ENCODE measurements at places on chromosomes 5 and 9. TPM values are rescaled to one million over a fixed set of nuclear protein-coding genes. Genes with fewer than 3 reads are reported as not detected.

DNA sequence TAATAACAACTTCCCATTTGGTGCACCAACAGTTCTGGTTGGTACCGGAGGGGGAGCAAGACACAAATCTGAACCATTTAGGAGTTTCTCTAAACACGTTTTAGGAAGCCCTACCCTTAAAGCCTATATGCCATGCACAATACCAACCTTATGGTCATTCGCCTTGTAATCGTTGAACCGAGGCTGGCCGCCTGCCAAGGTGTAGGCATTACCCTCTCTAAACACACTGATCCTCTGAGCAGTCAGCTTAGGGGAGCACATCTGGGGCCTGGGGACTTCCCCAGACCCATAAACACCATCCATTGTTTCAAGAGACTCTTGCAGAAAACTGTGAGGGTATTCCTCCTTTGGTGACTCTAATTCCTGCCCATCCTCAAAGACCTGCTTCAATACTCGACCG, 328 bp downstream of the GRXCR2 start:
- no peak for DNase-seq

- DNase-seq, result no peak
Observed at GRCh38 chr5:92505925-92506324, 1075.1 kb downstream of the NR2F1-AS1 start.

DNA sequence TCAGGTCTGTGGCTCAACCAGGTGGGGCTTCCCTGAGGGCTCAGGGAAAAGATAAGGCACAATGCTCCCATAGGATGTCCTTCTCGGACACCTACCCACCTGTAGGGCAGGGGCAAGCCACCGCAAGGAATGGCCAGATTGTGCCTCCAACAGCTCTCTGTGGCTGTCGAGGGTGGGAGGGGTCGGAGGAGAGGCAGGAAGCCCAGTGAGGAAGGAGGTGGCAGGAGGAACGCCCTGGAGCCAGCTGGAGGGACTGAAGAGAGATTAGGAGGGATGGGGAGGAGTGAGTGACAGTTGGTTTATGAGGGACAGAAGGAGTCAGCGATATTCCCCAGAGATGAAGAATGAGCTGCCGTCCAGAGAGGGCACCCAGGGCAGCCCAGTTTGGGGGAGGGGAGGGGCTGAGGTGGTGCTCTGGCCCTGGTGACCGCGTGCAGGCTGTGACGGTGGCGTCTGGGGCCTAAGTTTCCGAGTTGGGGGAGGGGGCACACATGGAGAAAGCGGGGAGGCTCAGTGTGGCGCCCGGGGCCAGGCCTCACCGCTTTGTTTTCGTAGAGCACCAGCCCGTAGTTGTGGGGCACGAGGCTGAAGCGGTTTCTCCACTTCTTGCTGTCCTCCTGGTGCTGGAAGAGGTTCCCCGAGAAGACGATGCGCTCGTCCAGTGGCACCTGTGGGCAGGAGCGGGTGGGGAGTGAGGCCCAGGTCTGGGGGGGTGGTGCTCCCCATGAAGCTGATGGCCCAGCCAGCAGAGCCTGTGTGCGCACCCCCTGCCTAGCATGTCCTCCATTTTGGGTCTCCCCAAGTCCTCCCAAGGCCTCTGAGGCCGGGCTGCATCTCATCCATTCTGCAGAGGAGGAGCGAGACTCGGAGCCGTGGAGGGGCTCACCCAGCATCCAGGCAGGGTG, 75.6 kb downstream of the LRSAM1 start:
- DNase-seq, result no peak

DNA sequence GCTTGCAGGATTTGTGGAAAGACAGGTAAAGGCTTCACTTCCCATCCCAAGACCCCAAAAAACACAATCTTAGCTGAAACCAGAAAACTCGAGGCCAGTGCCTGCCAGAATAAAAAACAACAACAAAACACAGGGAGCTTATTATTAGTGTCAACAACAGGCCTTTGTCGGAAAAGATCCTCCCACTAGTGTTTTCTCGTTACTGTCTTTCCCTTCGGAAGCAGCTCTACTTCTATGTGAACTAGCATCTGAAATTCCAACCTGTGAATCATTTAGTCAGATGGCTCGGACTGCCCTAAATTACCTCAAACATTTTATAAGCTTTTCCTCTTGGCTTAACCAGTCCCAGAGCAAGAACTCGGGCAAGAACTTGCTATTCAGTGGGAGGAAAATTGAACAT, 122.2 kb upstream of the GNA14 start:
- no peak for DNase-seq

GRCh38 chr5:174777583-174777982, 53.2 kb downstream of the MSX2 start:
- DNase-seq, result no peak

DNLZ gene
- total RNA-seq, result 25.8 TPM

DNA sequence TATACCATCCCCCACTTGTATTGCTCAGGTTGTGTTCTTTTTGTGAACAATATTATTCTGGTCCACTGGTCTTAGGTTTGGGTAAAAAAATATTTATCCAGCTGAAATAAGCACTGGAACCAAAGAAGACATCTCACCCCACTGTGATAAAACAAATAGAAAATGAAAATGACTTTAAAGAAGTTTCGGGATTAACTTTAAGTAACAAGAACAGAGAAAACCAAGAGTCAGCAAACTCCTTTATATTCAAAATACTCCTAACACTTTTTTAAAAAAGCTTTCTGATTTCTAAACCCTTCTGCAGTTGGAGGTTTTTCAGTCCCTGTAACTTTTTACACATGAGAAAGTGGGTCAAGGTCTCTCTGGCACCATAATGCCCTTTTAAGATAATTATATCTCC, 273.9 kb upstream of the CDH10 start:
- DNase-seq, result no peak

DMRT2 gene
- total RNA-seq, result not detected

DNA sequence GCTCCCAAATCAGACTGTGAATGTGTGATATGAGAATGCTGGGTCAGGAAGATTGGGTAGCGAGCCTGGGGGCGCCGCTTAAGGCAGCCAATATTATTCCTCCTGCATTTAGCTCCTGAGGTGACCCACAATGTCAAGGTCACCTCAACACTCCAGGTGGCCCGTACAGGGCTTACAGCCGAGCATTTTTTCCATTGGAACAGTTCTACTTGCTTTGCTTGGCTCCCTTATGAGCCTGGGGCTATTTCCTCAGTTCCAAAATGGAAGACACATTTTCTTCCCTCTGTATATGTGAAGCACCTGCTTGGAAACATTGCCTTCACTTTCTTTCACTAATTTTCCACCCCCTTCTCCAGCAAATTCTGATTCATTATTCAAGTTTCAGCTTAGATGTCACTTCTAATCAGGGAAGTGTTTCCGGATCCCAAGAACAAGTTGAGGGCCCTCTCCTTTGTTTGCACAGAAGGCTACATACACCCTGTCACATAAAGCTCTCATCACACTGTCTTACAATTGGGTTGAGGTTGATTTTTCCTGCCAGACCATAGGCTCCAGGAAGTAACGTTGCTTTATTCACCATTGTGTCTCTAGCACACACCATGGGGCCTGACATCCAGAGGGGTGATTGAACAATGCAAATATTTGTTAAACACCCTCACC, 330.2 kb downstream of the PIK3R1 start:
- DNase-seq, result no peak

GRCh38 chr5:159566832-159567231, 236.5 kb upstream of the IL12B start:
- no peak for DNase-seq

- no peak for DNase-seq
Observed at GRCh38 chr5:125891061-125891725, 532.0 kb upstream of the GRAMD2B start.

GRCh38 chr9:87639949-87640348, 86.0 kb upstream of the CTSL start:
- no peak for DNase-seq

- DNase-seq, result no peak
Observed at GRCh38 chr5:138661991-138662434, 86.8 kb upstream of the HSPA9 start.

SLF1 gene
- total RNA-seq, result 9.8 TPM

UGT3A2 gene
- not detected for total RNA-seq

DNA sequence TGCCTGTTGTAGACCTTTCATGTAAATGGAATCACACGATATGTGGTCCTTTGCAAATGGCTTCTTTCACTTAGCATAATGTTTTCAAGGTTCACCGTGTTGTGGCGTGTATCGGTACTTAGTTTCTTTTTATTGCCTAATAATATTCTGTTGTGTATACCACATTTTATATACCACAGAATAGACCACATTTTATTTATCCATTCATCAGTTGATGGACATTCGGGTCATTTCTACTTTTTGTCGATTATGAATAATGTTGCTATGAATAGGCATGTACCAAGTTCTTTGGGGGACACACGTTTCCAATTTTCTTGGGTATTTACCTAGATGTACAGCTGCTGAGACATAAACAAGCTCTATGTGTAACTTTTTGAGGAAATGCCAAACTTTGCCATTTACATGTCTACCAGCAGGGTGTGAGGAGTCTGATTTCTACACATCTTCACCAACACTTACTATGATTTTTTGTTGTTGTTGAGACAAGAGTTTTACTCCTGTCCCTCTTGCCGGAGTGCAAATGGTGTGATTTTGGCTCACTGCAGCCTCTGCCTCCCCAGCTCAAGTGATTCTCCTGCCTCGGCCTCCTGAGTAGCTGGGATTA, 144.7 kb downstream of the RGS3 start:
- no peak for DNase-seq

GRCh38 chr5:36300191-36300926, 1.3 kb downstream of the RANBP3L start:
- no peak for DNase-seq

GRCh38 chr5:77218263-77218662, 7.8 kb downstream of the PDE8B start:
- peak; percentile 11 for DNase-seq

- no peak for DNase-seq
Observed at GRCh38 chr5:57718155-57718554, 235.5 kb upstream of the ACTBL2 start.

IFNA2 gene
- not detected for total RNA-seq

GRCh38 chr5:169576181-169576598, 7.4 kb upstream of the SPDL1 start:
- DNase-seq, result no peak
